ENCODE measurements at places on chromosomes 12 and 14. TPM values are rescaled to one million over a fixed set of nuclear protein-coding genes. Genes with fewer than 3 reads are reported as not detected.

LRRC23 gene
- 0.29 TPM for total RNA-seq

DNA sequence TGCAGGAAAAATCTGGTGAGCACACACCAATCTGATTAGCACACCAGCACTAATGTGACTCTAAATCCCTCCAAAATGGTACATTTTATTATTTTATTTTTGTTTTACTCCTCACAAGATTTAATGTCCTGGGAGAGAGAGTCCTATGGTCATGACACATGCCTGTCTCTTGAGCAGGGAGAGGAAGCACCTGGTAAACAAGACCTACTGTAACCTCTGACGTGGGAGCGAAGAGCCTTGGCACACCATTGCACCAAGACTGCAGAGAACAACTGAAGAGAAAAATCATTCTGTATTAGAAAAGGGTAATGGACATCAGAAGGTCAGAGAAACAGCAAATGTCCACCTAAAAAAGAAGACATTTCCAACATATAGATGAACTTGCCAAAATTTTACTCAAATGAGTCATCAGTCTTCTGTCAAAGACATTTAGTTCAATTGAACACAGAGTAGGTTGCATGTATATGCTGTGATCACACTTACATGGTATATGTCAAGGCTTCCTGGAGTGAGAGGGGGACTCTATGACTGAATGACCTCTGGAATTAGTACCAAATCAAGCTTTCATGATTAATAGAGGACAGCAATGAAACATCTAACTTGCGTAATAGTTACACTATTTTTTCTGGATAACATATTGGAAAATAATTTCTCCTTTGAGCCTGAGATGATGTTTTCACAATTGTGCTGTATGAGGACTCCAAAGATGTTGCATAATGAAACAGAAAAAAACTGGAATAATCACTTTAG is 186.9 kb upstream of the FLRT2 start:
- no peaks in the 10 kb centered on the region for H3K36me3 ChIP-seq
- H3K4me1 ChIP-seq, result no peaks in the 10 kb centered on the region
- no peak overlapping the region for H3K27ac ChIP-seq
- H3K27me3 ChIP-seq, result no peaks in the 10 kb centered on the region
- H3K4me3 ChIP-seq, result no peak overlapping the region
- no peak for DNase-seq

- no peaks in the 10 kb centered on the region for H3K27me3 ChIP-seq
- no peak overlapping the region for H3K4me3 ChIP-seq
- no peak for DNase-seq
- H3K4me1 ChIP-seq, result no peaks in the 10 kb centered on the region
Measured at GRCh38 chr14:104593710-104594136, 10.8 kb downstream of the TMEM179 start.

- no peak overlapping the region for H3K4me3 ChIP-seq
- H3K36me3 ChIP-seq, result no peaks in the 10 kb centered on the region
- no peaks in the 10 kb centered on the region for H3K27me3 ChIP-seq
Measured at GRCh38 chr12:1369460-1369859, 224.9 kb downstream of the FBXL14 start.
